Endothelial cell of coronary artery (primary cell): ENCODE measurements at places on chromosomes 6 and 20. TPM values are rescaled to one million over a fixed set of nuclear protein-coding genes. Genes with fewer than 3 reads are reported as not detected.

SLC16A10 gene
- total RNA-seq, result not detected in 2 replicates

MED23 gene
- 25.6 and 32.5 TPM in 2 replicates for total RNA-seq

DSP gene
- under 0.01 and 10.5 TPM in 2 replicates for total RNA-seq

PRKN gene
- 0.09 TPM in 2 replicates for total RNA-seq

TAAR9 gene
- total RNA-seq, result not detected in 2 replicates

MMP24 gene
- total RNA-seq, result 0.19 and 0.63 TPM in 2 replicates

DLL1 gene
- total RNA-seq, result 0.75 and 2.4 TPM in 2 replicates

TSHZ2 gene
- not detected in 2 replicates for total RNA-seq

BNIP5 gene
- not detected in 2 replicates for total RNA-seq

RALGAPA2 gene
- 24.2 and 24.7 TPM in 2 replicates for total RNA-seq

RAB44 gene
- total RNA-seq, result under 0.01 TPM in 2 replicates

CPXM1 gene
- 0.09 TPM in 1 of 2 replicates, not detected in the other for total RNA-seq

HLA-F gene
- 5.4 and 17.4 TPM in 2 replicates for total RNA-seq

C4B gene
- 0.63 and 1.8 TPM in 2 replicates for total RNA-seq

SLC17A2 gene
- not detected in 2 replicates for total RNA-seq

TMEM151B gene
- 0.54 TPM in 1 of 2 replicates, not detected in the other for total RNA-seq

CASS4 gene
- total RNA-seq, result not detected in 2 replicates

FAXC gene
- total RNA-seq, result 0.54 and 0.56 TPM in 2 replicates

MYCT1 gene
- total RNA-seq, result 104 and 116 TPM in 2 replicates

PACRG gene
- total RNA-seq, result 0.45 TPM in 1 of 2 replicates, not detected in the other
